ENCODE measurements at places on chromosomes 16 and 17.

DNA sequence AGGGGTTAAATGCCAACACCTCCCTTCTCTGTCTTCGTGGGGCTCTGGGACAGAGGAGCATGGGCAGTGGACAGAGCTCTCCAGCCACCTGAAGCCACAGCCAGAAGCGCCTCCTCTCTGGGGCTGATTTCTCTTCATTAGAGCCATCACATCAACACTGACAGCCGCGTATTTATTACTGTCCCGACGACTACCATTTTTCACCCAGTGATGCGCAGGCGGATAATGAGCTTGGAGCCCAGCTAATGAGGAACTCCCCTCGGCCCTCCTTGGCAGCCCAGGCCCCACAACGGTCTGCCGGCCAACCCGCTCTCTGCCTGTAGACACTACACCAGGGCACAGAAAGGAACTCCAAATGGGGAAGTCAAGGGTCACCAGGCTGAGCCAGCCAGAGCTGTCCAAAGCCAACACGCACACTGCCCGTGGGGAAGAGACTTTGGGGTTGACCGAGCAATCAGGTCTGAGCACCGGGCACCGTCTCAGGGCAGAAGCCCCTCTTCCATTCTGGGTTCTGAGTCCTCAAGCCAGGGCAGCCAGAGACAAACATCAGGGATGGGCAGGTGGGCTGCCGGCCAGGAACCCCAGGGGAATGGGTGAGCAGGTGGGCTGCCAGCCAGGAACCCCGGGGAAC lies 13.2 kb downstream of the SDK2 start:
- no peak for DNase-seq

DNA sequence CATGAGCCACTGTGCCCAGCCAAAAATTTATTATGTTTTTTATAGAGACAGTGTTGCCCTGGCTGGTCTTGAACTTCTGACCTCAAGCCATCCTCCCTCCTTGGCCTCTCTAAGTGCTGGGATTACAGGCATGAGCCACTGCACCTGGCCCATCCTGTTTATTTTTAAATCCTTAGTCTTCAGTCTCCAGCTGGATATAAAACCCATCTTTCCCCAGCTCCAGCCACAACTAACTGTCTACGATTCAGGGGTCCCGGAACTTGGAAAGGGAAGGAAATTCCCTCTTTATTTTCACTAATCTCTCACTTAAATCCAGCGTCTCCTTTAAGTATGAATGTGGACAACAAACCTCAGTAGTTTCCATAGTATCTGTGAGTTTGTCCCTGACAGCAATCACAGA lies 62.2 kb downstream of the IQCK start:
- DNase-seq: no peak

- no peak for DNase-seq
Measured at GRCh38 chr16:74253161-74253938, 43.3 kb upstream of the PSMD7 start.

- DNase-seq: no peak
Measured at GRCh38 chr16:89012622-89012995, 35.6 kb upstream of the CBFA2T3 start.

Data from NT2/D1 (cell line).